ENCODE measurements at places on chromosomes 2 and 18.

DNA sequence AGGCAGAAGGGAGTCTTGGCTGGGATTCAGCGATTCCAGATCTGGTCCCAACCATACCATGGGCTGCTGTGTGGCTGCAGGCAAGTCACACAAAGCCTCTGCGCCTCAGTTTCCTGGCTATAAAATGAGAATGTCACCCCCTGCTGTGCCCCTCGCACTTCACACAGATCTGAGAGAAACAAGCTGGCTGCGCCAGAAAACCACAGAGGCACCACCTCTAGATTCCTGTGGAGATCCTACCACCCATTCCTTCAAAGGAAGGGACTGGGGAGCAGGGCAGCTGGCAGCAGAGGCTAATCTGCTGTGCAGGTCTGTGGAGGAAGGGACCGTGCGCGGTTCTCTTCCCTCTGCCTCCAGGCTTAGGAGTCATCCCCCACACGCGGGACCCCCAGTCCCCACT, 19.8 kb downstream of the NEURL3 start:
- no peak for DNase-seq

- no peak for DNase-seq
These were observed 204.1 kb upstream of the CYRIA start for GRCh38 chr2:16869711-16870110.

DNA sequence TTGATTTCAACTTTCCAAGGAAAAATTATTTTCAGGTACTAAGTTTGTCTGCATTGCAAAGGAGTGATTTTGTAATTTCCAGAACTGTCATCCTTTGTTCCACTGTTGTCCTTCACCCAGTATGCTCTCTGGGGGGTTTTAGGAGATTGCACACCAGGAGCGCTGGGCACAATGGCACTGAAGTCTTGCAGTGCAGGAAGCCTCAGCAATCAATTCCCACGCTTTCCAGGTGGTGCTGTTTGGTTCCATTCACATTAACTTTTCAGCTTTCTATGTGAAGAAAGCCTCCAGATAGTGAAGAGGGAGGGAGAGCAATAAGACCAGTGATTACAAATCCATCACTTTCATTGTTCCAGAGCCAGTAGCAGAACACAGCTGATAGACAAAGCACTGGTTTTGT, 344.0 kb upstream of the VWC2L start:
- no peak for DNase-seq

DNA sequence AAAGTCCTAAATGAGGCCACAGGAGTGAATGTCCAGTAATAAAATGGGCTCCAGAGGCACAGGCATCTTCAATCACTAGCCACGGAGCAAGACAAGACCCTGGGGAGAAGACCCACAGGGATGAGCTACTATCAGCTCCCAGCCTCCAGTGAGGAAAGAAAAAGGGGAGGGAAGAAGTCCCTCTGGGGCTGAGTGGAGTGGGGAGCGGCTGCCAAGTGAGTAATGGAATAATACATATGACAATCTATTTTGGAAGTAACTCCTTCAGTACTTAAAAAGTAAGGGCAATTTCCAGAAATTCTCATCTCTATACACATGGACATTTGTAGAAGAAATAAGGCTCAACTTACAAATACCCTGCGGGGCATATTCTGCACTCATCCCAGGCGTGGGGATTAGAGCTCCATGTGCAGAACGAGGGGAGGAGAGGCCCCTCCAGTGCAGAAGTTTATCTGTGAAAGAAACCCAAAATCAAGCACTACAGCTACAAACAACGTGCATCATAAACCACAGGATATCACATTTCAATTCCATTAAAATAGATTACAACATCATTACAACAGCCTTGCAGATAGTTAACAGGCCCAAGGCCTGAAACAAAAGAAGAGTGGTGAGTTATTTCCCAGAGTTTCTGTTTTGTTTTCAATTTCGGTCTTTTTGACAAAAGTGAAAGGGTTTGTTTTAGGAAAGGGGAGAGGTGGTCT, 84.9 kb downstream of the BCL11A start:
- DNase-seq = peak; percentile 22

DNA sequence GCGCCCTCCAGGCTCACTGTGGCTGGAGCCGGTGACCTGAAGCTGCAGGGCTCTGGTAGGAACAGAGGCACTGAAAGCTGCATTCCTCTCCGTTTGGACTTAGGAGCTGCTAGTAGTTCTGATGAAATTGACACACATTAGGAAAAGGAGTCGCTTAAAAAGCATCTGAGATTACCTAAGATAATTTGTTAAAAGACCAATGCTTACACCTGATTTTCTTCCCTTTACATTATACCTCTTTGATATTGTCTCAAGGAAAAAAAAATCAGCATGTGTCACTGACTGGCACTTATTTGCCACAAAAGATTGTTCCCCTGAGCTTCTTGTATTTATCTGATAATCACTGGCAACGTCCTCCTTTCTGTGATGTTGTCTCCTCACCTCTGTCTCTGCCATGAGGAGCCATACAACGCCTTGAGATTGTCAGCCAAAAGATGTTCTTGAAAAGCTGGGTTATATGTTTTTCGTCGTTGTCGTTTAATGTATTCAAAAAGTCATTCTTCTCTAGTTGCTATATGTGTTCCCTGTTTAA, 618 bp upstream of the CHN1 start:
- no peak for DNase-seq

DNA sequence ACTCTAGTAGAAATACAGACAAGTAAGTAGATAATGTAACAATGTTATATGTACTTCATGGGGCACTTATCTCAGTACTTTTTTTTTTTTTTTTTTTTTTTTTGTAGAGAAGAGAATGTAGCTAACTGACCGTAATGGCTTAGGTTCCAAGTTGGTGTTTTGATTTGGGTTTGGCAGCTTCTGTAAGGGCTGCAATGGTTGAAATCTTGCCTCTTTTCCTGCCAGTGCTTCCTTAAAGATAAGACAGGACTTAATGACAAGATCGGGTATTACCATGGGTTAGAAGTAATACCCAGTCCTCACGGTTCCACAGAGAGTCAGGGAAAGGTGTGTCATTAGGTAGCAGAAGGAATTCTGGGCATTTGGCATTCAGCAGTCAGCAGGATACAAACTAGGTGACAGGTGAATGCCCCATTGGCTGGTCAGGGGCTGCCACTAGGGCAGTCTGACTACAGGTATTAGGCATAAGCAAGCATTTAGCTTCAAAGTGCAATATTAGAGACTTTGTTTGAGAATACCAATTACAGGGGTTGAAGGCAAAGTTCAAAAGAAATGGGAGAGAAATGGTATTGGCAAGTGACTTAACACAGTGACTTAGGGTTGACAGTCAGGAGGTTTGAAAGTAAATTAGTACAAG, 189.4 kb upstream of the RND3 start:
- no peak for DNase-seq

DNA sequence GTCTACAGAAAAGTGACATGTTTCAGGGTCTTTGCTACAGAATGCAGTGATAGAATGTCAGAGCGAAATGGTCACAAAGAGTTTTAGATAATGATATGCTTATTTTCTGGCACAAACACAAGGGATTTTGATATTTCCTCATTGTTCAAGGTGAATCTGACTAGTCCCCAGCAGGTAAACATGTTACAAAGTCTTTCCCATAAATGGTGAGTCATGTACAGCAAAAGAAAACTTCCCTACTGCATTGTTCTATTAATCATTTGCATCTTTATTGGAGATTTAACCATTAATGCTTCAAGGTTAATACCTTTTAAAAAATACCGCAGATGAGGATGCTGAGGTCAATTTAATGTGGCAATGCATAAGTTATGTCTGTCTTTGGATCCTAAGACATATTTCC, 19.1 kb upstream of the TRIB2 start:
- no peak for DNase-seq

DNA sequence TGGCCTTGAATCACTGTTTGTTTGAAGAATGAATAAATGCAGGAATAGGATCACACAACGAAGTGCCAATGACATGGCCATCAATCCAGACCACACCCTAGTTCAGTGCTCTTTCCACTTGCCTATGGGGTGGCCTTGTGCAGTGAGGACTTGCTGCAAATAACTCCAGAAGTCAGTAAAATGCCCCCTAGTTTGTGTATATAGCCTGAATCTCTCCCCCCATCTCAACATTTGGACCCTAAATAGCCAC, 299 bp downstream of the FABP1 start:
- no peak for DNase-seq

DNA sequence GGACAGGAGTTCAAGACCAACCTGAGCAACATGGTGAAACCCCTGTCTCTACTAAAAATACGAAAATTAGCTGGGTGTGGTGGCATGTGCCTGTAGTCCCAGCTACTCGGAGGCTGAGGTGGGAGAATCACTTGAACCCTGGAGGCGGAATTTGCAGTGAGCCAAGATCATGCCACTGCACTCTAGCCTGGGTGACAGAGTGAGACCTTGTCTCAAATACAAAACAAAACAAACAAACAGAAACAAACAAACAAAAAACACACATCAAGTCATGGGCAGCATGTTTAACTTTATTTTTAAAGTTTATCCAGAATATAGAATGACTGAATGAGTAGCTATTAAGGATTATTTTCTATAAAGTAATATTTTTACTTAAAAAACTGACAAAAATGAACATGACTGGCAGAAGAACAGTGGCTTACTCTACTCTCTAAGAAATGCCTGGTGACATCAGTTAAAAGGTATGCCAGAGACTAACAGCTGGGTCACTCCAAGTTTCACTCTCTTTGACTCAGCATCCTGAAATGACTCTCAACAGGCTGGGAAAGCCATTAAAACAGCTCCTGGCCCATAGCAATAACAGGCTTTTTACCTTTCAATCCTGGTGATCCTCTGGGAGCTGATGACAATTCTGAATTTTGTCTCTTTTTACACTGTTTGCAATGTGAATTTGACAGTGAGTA, 281.6 kb upstream of the STON1 start:
- peak; percentile 92 for DNase-seq

- no peak for DNase-seq
These were observed 44.0 kb upstream of the MAP4K4 start for GRCh38 chr2:101653469-101653868.

DNA sequence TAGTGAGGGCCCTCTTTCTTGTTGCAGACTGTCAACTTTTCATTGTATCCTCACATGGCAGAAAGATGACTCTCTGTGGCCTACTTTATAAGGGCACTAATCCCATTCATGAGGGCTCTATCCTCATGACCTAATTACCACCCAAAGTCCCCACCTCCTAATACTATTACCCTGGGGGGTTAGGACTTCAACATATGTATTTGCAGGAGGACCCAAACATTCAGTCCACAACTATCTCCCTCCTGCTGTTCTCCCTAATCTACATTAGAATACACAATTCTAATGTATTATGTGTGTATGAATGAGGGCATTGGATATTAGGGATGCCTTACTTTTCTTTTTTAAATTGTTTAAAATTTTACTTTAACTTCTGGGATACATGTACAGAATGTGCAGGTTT, 246.0 kb upstream of the TANK start:
- no peak for DNase-seq

GRCh38 chr2:241560162-241560882, 1.8 kb downstream of the BOK start:
- DNase-seq = no peak

GRCh38 chr2:138243372-138243771, 258.2 kb upstream of the SPOPL start:
- DNase-seq = no peak

DNA sequence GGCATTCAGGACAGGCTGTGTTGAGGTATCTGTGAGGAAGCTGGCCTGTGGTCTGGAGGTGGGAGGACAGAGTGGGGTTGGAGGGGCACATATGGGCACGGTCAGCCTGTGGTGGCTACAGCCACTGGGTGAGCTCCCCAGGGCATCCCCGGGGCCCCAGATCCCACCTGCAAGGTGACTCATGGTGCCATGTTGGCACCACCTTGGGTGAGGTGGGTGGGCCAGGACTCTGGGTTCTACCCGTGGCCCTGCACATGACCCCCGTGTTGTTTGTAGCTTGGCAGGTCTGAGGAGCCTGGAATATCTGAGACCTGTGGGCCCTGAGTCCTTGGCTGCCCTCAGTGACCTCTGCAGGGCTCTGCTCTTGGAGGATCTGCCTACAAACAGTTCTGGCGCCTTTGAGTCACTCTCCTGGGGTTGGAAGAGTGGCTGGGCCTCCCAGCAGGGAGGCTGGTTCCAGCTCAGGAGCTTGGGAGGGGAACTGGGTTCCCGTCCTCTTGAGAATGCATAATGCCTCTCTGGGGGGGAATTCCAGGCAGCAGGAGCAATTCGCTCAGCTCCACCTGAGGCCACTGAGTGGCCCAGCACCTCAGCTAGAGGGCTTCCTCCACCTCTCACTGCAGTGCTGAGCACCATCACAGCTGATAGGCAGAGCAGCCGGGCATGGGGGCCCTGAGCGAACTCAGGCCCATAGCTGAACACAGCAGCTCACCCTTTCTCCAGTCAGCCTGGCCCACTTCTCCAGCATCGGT, 105.1 kb downstream of the DYSF start:
- peak; percentile 15 for DNase-seq

GRCh38 chr2:119544939-119545475, 758 bp downstream of the CFAP221 start:
- DNase-seq = no peak

- DNase-seq = no peak
These were observed 43.1 kb downstream of the IKZF2 start for GRCh38 chr2:213108308-213108707.

DNA sequence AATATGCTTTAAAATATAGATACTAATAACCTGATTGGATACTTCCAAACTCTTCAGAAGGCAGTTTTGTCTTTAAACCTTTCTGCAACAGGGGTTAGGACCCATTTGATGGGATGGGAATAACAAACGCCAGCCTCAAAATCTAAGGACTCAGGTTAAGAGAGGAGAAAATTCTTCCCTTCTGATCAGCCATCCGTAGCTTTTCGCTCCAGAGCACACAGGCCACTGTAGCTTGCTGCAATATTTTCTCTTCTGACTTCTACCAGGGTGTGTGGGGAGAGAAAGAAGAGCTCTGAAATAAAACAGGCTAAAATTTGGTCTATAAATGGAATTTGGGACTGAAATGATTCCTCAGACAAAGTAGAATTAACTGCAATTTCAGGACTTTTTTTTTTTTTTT, 95.1 kb downstream of the ALPK2 start:
- no peak for DNase-seq

DNA sequence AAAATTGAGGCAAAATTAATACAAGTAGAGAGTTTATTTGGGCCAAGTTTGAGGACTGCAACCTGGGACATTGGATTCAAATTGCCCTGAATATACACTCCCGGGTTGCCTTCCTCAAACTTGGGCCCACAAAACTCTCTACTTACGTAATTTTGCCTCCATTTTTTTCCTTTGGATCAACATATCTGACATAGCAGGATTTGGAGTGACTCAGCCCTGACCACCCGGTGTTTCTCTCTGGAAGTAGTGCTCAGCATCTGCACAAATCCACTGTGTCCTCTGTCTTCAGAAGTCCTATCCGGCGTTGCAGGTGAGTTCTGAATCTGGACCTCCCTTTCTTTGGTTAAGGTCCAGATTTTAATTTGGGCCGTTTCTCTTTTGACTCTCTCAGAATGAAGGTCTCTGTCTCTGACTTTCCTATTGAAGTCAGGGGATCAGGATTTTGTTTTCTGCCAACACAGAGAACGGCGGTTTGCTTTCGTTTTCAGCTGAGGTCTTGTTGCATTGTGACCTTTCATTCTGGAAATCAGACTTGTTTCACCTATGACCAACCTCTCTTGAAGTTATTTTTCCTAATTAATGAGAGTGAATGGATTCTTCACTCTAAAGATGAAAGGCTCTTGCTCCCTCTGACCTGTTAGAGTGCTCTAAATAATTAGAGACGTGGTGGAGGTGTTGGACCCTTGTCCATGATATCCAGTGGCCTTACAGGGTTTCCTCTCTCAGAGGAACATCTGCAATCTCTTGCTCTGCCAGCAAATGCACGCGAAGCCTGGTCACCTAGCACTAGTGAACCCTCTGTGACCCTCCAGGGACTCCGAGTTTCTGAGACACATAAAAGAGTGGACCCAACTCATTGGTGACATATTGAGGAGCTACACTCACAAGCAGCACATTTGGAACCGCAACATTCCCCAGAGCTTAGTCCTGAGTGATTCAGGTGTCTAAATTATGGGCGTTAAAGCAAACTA, 13.6 kb downstream of the TCF23 start:
- DNase-seq = peak; percentile 45

Measured in EL (cell line).